ENCODE measurements at places on chromosomes 3 and 15.

DNA sequence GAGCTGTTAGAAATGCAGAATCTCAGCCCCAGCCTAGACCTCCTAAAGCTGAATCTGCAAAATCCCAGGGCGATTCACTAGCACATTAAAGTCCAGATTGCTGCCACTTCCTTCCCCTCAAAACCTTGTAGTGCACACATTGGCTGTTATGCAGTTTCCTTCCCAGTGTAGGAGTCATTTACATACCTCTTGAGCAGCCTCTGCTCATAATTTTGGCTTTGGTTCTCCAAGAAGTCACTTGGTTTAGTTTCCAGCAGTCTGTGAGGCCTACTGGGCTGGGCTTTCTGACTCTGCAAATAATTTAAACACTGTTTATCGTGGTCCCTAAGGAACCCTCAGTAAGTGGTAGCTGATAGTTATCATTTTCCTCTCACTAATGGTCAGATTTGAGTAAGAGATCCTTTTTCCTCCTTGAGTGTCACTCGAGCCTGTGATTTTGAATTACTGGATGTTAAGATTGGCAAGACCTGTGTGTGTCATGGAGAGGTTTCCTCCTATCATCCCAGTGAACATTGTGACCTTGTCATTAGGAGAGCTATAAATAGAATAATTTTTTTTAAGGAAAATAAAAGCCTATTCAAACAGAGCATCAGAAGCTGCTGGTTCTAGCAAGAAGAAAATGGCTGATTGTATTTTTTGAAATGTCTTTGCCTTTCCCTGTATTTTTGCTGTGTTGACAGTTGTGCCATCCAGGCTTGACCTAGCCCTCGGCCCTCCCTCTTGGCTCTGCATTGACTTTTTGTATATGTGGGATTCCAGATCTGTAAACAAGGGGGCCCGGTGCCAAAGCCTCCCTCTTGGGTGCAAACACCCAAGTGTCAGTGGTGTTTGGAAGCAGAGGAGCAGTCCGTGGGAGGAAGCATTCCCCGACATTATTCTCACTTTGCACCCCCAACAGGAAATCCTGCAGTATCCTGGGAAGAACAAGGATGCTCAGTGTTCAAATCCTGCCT is 134.8 kb upstream of the ANKRD28 start:
- no peak for DNase-seq

- DNase-seq: no peak
Measured at GRCh38 chr3:114456742-114457141, 162.9 kb downstream of the TIGIT start.

DNA sequence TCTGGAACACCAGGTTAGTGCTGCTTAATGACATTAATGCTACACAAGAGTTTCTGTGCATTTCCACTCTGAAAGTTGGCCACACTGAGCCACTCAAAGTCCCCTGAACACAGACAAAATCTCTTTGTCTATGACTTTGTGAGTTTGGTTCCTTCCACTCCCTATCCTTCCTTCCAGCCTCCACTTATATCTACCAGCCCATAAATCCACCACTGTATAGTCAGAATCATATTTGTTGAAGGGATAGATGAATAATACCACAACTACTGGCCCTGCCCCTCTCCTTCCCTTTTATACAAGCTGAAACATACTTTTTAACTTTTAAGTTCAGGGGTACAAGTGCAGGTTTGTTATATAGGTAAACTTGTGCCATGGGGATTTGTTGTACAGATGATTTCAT is 127.5 kb downstream of the ABHD5 start:
- DNase-seq: no peak

DNA sequence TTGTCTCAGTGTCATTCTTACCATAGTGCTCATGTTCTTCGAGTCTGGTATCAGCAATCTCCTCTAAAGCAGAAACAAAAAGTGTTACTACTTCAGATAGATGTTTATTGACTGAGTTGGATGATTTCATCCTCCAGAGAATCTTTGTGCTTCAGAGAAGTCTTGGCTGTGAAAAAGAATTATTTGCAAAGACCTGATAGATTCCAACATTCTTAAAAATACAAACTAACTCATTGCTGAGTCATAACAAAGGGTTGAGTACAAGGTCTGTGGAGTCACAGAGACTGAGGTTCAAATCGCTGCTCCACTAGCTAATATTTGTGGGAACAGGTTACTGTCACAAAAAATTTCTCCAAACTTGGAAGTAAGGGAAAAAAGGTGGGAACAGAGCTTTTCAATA is 9.0 kb upstream of the STRIT1 start:
- DNase-seq: no peak

DNA sequence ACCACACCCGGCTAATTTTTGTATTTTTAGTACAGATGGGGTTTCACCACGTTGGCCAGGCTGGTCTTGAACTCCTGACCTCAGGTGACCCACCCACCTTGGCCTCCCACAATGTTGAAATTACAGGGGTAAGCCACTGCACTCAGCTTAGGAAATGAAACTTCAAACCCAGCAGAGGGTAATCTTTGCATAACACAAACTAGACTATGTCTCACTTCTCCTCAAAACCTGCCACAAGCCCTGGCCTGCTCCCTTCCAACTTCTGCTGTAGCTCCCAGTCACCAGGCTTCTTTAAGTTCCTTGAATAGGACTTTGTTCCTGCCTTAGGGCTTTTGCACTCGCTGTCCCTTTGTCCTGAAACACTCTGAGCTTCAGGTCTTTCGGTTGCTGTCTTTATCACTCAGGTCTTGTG is 39.2 kb upstream of the SEMA4B start:
- no peak for DNase-seq

DNA sequence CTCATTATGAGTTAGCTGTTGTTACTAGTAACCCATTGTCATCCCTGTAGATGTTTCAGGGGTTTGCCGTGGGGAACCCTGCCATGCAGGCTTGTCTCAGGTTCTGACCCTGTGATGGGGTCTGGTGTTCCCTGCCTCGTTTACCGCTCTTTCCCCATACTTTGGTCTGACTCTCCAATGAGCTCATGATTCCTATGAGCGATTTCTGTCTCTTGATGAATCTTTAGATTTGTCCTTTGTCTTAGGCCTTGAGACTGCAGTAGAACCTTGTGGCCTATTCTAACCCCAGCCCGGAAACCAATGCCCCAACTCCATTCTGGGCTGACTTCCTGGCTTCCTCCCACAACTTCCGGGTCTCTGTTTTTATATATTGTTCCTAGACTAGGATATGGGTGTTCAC is 11.3 kb upstream of the IQGAP1 start:
- DNase-seq: peak; percentile 35

DNA sequence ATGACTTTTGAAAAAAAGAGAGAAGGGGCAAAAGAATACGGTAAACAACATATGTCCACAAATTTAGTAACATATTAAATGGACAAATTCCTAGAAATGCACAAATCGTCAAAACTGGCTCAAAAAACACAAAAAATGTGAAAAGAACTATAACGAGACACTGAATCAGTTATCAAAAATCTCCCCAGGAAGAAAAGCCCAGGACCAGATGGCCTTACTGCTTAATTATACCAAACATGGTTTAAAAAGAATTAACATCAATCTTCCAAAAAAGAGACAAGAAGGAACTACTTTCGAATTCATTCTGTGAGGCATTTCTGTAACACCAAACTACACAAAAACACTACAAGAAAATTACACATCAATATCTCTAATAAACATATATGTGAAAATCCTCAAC is 117.4 kb downstream of the STAG1 start:
- DNase-seq: no peak

DNA sequence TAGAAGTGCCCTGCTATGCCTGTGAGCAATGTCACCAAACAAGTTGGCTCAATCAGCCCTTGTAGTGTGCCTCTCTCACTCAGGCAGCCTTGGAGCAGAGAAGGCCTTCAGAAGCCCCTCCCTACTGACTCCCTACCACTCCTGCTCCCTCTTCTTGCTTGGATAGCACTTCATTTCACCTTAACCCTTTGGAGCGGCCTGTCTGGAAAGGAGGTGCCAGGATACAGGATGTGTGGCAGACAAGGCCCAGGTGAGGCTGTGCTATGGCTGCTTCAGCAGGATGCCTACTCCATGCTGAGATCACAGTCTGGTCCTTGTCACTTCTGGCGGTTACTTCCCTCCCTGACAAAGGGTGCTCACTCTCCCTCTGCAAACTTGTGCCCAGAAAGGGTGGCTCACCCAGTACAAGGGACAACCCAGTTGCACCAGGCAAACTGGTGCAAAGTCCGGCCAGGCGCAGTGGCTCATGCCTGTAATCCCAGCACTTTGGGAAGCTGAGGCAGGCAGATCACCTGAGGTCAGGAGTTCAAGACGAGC is 1.1 kb downstream of the MON1A start:
- no peak for DNase-seq

DNA sequence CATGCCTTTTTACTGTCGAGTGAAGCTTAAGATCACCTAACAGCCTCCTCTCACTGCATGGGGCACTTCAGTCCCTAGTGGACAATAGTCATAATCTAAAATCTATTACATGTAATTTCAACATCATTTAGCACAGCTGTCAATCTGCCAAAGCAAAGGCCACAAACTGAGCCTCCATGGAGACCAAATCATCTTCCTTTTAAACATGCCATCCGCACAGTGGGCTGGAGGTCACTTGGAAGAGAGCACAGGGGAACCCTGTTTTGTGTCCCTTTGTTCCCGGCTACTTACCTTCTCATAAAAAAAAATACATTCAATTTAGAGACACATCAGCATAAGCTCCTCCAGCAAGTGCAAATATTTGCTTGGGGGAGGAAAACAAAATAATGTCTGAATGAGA is 167.3 kb downstream of the SQOR start:
- DNase-seq: no peak

GRCh38 chr3:64856106-64856505 is 168.3 kb upstream of the ADAMTS9 start:
- DNase-seq: no peak

DNA sequence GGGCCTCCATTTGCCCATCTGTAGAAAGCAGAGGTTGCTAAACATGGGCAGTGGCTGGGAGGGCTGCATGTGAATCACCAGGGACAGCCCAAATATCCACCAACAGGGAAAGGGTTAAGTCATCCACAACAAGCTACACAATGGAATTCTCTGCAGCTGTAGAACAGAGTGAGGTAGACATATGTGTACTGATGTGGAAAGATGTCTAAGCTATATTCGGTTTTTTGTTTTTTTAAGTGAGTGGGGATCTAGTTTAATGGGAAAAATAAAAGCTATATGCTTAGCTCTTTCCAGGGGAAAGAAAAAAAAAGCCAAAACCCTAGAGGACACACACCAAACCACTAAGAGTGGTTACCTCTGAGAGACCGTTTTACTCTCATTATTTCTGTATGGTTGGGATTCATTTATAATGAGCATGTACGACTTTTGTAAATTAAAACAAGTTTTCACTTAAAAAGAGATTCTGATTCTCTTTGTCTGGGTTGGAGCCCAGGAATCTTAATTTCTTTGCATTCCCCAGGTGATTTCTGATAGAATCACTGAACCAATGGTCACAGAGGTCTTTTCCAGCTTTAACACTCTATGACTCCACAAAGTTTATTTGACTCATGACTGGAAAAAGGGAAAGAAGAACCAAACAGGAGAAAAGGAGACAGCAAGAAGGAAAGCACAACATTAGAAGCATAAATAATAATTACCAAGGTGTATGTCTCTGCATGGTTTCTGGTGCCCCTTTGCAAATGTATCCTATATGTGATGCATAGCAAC is 19.1 kb downstream of the CRABP1 start:
- no peak for DNase-seq

- DNase-seq: no peak
Measured at GRCh38 chr3:59243476-59243875, 193.7 kb upstream of the CFAP20DC start.

DNA sequence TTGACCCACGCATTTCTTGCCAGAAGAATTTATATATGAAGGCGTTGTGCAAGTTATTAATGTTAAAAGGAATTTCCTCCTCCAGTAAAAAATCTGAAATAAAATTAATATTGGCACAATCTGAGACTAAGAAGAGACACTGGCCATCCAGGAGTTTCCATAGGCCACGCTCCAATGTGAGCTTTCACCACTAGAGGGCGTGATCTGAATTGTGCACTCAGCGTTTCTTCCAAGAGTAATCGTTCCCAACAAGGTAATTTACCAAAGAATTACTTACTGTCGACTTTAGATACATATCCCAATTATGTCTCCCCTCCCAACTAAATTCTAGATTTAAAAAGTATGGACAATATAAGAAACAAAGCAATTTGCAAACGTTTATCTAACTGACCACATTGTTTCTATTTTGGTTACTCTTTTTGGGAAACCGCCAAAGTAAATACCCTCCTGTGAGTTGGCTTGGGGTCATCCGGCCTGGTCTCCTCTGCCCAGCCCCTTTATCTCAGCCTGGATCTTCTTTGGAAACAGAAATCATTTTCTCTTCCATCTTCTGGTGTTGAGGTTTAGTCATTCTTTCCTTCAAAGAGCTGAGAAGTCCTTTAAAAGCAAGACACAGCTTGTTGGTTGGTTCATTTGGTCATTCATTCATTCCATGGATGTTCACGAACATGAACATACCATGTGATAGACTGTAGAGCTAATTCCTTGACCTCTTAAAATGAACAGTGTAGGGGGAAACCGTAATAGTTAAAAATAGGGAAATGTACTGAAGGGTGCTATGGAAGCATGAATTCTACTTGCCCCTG is 26.2 kb downstream of the POLR2M start:
- peak; percentile 15 for DNase-seq

- no peak for DNase-seq
Measured at GRCh38 chr3:541062-541801, 344.7 kb downstream of the CHL1 start.

DNA sequence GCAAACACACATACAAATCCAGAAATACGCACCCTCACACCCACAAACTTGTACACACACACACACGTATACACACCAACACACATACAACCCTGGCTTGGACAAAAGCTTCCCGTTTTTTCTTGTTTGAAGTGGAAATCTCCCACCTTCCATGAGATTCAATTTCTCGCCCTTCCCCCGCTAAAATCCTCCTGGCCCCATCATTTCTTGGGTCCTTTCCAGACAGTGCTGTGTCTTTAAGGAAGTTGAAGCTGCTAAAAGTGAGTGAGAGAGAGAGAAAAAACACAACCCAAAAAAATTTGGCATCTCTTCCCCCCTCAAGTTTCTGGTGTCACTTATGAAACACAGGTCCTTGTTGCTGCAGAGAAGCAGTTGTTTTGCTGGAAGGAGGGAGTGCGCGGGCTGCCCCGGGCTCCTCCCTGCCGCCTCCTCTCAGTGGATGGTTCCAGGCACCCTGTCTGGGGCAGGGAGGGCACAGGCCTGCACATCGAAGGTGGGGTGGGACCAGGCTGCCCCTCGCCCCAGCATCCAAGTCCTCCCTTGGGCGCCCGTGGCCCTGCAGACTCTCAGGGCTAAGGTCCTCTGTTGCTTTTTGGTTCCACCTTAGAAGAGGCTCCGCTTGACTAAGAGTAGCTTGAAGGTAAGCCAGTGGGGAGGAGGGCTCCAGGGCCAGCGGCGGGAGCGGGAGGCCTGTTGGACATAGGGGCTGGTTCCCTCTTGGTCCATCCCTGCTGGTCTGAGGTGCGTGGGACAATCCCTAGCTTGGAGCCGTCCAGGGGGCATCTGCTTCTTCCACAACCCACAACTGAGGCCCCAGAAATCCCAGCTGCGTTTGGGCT is at the start of gene ISLR:
TSS of gene ISLR (plus strand) at position 331 of the 839 bp plus-strand sequence. CDS start 1,149 bp downstream, outside the sequence.
- no peak for DNase-seq

GRCh38 chr3:25427155-25427554 is 908 bp upstream of the RARB start:
- DNase-seq: no peak

GRCh38 chr3:60294181-60294580 is 957.1 kb downstream of the FHIT start:
- DNase-seq: no peak

Measured in stimulated activated CD8-positive, alpha-beta memory T cell treated with anti-CD3 and anti-CD28 coated beads, Interleukin-4, amount 100 ng/mL, for 24 hours (primary cell).